Effector CD8-positive, alpha-beta T cell (primary cell): ENCODE measurements at places on chromosomes 11 and 22.

GRCh38 chr11:109423466-109424190, 1.6 kb downstream of the C11orf87 start:
- DNase-seq = no peak

DNA sequence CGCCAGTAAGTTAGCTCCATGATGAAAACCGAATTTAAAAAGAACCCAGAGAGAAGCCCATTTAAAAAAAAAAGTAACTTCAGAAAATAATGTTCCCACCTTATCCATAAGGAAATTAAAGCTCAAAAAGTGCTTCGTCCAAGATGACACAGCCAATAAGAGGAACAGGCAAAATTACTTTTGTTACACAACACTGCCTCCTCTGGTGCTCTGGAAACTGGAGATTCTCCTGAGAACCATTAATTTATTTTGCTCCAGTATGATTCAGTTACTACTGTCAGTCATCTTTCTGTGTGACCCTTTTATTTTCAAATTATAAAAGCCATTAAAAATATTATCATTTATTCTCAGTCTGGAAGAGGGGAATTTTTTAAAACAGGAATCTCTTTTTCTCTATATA, 2.0 kb downstream of the IFT27 start:
- no peak for DNase-seq

- DNase-seq = no peak
Measured at GRCh38 chr11:88313441-88313840, 24.1 kb downstream of the CTSC start.

GRCh38 chr22:17074648-17075002, 10.2 kb upstream of the IL17RA start:
- DNase-seq = no peak

- DNase-seq = no peak
Measured at GRCh38 chr11:87597725-87598124, 560.0 kb downstream of the TMEM135 start.

DNA sequence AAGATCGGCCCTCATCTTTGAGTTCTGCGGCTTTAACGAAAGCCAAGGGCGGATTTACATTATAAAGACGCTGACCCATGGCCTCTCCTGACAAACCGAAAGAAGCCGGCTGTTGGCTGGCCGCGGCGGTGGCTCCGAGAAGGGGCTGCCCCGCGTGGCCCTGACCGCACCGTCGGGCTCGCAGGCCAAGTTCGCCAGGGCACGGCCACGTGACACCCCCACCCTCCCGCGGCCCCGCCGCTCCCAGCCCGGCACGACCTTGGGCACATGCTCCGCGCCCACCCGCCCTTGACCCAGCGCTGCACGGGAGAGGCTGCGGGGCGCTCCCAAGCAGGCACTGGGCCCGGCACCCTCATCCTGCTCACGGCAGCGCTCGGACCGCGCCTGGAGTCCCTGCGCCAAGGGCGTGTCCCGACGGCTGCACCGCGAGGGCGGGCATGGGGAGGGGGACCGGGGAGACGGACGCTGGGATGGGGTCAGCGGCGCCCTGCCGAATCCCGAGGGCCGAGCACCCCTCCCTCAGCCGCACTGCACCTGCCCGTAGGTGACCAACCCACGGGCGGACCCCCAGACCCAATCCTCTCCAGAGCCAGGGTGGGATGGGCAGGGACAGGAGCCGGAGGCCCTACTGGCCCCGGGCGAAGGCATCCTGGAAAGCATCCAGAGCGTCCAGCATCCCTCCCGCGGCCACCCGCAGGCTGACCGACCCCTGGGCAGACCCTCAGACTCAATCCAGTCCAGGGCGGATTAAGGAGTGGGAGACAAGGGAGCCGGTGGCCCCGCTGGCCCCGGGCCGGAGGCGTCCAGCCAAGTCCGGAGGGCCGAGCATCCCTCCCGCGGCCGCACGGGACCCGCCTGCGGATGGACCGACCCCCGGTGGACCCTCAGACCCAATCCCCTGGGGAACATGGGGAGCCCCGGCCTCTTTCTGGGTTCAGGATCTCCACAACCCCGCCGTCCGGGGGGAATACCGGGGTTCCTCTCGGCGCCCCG, 759 bp downstream of the CPT1A start:
- DNase-seq = no peak

DNA sequence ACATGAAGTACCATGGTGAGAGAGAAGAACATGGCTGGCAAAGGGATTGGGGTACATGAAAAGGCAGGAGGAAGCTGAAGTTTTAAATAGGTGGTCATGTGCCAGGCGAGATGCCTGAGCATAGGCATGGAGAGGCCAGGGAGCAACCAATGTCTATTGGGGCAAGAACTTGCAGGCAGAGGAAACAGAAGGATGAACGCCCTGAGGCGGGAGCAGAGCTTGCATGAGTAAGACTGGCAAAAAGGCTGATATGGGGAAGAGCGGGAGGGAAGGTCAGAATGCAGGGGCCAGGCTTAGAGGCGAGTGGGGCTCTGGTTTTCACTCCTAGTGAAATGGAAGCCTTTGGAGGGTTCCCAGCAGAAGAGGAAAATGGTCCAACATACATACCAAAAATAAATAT, 52.5 kb upstream of the VSTM5 start:
- no peak for DNase-seq

DNA sequence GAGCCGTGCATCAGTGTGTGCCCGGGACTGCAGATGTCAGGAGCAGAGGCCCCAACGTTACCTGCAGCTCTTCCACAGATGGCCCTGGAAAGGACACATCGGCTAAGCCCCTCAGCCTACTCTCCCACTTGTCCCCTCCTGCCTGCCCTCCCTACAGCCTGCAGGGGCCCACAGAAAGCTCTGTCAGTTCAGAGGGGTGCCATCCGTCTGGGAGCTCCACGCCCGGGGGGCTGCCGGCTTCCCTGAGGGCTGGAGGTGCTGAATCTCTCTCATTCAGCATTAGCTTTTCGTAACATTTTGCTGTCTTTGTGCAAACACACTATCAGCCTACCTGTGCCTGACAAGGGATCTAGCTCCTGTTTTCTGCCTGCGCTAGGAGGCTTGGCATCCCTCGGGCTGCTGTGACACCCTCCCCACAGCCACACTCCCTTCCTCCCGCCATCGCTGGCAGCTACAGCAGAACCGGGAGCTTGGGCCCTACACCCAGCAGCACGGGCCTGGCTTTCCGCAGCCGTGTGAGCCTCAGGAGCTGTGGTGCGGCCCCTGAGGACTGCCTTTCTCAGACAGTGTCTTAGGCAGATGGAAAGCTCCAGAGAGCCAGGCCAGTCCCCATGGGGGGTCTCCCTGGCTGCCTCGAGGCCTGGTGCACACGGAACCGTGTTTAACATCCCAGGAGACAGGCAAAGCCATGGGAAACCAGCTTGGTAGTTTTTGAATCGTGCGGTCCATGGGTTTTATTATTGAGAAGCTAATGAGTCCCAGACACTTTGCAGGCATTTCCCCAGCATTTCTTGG, 198.3 kb upstream of the B3GAT1 start:
- no peak for DNase-seq

DNA sequence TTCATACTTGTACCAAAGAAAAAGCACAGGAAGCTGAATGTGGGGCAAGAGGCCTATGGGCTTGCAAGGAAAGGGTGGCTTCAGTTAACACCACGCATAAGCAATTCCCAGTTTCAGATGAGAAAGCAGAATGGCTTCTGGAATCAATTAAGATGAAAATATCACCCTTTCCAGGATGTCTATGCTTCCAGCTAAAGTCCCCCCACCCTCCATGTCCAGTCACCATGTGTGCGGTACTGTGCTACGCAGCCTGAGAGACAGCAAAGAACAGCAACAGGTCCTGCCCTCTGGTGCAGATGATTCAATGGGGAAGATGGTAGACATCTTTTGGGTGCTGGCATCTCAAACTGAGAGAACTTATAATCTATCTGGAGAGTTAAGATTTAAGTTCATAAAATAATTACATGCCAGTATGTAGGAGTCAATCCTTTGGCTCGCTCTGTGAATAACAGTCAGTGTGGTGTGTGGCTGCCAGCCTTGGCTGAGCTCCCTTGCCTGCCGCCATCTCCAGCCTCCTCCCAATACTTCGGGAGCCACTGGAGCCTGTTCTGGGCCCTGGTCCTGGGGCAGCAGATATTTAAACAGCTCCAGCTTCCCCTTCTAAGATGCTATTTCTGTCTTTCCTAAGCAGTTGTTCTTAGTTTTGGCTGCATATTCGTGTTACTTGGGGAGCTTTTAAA, 44.5 kb downstream of the ME3 start:
- no peak for DNase-seq

GRCh38 chr22:48432781-48433518, 1394.7 kb downstream of the BRD1 start:
- DNase-seq = no peak

DNA sequence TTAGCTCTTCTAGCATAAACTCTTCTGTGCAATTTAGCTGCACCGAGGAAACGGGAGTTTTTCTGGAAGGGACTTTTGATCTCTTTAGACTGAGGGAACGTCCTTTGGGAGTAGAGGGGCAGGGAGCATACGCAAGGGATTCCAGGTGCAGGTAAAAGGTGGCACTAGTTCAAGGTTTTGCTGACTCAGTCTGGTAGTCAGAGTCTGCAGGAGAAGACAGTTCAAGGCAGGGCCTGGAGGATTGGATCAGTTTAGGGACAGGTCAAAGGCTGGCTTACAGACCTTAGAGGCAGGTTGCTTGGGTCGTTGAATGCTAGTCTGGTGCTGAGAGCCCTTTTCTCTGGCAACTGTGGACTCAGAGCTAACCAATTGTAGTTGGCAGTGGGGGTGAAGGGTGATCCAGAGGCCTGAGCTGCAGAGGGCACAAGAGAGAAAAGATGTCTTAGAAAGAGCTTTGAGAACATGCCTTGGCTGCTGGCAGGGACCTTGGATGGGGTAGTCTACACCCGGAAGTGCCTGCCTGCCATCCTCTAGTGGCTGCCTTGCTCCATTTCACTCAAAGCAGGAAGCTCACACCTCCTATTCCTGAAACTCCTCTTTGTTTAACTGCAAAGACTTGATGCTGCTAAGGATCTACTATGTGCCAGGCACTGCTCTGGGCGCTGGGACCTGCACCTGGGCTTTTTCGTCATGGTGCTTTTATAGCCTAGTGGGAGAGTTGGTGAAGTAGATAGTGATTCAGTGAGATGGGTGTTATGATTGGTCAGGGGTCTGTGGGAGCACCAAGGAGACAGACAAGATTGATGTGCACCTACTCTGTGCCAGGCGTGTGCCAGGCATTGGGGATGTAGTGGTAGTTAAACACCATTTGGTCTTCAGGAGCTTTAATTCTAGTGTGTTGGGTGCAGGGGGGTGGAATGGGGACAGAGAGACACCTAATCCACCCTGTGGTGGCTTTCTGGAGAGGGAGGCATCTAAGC, 17.1 kb downstream of the MIAT start:
- DNase-seq = no peak

- no peak for DNase-seq
Measured at GRCh38 chr11:72224564-72225410, at the start of gene INPPL1. INPPL1 (plus strand) TSS chr11:72224767; CDS start chr11:72224985, 218 bp downstream.

DNA sequence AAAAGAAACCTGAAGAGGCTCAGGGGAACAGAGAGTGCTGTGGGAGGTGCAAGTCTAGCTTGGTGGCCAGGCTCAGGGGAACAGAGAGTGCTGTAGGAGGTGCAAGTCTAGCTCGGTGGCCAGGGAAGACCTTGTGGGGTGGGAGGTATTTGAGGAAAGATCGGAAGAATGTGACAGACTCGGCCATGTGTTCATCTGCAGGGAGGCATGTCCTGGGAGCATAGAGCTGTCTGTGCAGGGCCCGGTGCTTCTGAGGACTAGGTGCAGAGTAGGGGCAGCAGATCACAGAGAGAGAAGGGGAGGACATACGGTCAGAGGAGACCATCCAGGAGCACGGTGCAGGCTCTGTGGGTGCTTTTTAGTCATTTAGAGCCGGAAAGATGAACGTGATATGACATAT, 10.8 kb downstream of the IFITM10 start:
- DNase-seq = no peak

DNA sequence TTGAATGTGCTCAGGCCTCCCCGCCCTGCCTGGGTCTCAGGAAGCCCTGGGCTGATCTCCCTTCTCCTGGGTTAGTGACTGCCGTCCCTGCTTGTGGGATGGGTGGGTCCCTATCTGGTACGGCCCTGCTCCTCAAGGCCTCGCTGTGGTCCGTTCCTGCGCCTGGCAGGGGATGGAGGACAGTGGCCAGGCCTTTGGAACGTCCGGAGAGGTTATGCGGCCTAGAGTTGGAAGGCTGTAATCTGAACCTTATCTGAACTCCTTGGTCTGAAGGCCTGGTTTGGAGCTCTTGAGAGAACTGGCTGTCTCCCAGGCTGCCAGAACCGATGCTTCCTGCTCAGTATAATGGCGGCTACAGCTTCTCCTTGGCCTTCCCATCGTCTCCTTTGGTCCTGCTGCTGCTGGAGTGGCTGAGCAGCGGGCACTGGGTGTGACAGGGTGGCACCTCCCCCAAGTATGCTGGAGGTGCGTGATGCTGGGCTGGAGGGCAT, 72.8 kb downstream of the FLI1 start:
- no peak for DNase-seq

DNA sequence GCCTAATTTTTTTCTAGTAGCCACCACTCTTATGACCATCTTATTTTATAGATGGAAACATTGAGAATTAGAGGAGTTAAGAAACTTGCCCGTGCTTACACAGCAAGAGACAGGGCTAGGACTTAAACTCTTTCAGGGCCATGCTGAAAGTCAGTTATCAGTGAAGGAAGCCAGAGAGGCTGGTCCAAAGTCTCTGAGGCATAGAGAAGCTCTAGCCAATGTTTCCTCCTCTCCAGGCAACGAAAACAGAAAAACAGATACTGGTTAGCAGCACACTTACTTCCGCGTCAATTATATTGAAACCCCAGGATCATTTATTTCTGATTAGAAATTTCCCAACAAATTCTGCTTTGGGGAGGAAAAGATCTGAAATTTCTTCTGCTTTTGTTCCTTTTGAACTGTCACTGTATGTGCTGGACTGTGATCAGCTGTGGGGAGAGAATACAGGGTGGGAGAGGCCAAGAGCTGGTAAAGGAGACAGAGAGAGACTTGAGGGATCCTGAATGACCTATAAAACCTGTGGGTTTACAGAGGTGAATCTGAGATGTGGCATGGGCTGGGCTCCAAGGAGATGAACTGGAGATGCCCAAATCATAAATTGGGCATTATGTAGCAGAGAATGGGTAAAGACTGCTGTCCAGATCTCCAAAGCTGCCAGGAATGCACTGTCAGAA, 37.5 kb upstream of the CAPRIN1 start:
- DNase-seq = no peak

DNA sequence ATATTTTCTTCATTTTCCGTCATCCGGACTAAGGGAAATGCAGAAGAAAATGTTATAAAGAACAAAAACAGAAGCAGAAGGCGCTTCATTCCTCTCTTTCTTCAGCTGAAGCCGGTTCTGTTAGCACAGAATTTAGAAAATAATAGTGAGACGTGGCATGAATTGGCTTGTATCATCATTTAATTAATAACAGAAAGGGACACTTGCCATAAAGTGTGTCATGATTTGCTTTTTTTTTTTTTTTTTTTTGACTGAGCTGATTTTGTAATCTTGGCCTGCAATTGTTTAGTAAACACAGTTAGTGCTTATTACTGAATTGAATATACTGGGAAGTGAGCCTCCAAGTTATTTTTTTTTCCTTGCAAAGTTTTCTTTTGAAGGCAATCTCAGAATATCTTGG, at the start of gene MMP27:
MMP27 (minus strand) TSS at position 144 of the 400 bp plus-strand sequence; CDS start at position 89, 55 bp downstream.
- no peak for DNase-seq

GRCh38 chr11:117663414-117663813, 133.6 kb downstream of the DSCAML1 start:
- no peak for DNase-seq
